H4 (cell line): ENCODE measurements at places on chromosomes 13 and 19. TPM values are rescaled to one million over a fixed set of nuclear protein-coding genes. Genes with fewer than 3 reads are reported as not detected.

CYSLTR2 gene
- not detected in 2 replicates for total RNA-seq

LCP1 gene
- total RNA-seq, result 66.6 and 77.8 TPM in 2 replicates

TTC9B gene
- not detected in 2 replicates for total RNA-seq

FXYD7 gene
- 0.14 TPM in 1 of 2 replicates, not detected in the other for total RNA-seq

FAAP24 gene
- 9.8 and 12.5 TPM in 2 replicates for total RNA-seq

ZNF224 gene
- total RNA-seq, result 4.7 and 6.0 TPM in 2 replicates

ZNF729 gene
- total RNA-seq, result 0.08 TPM in 1 of 2 replicates, not detected in the other

CD209 gene
- total RNA-seq, result 0.10 TPM in 1 of 2 replicates, not detected in the other

TBXA2R gene
- total RNA-seq, result 1.6 TPM in 1 of 2 replicates, not detected in the other

LILRA1 gene
- not detected in 2 replicates for total RNA-seq

CAPS gene
- total RNA-seq, result 0.08 and 0.66 TPM in 2 replicates

VSTM2B gene
- 8.7 and 14.0 TPM in 2 replicates for total RNA-seq

FCGBP gene
- 0.64 and 0.99 TPM in 2 replicates for total RNA-seq

CEACAM8 gene
- not detected in 2 replicates for total RNA-seq

PABPC3 gene
- 0.04 and 0.06 TPM in 2 replicates for total RNA-seq

SIGLECL1 gene
- total RNA-seq, result 0.39 TPM in 1 of 2 replicates, not detected in the other

PSPC1 gene
- total RNA-seq, result 27.3 and 27.6 TPM in 2 replicates
